Cardiac atrium fibroblast (primary cell): ENCODE measurements at places on chromosomes 6 and 20. TPM values are rescaled to one million over a fixed set of nuclear protein-coding genes. Genes with fewer than 3 reads are reported as not detected.

PRDM13 gene
- not detected in 2 replicates for total RNA-seq

JARID2 gene
- 5.2 and 5.3 TPM in 2 replicates for total RNA-seq

MRAP2 gene
- total RNA-seq, result 0.36 and 0.49 TPM in 2 replicates

RRAGD gene
- 0.49 TPM in 1 of 2 replicates, not detected in the other for total RNA-seq

SLA2 gene
- not detected in 2 replicates for total RNA-seq
